NCI-H510A treated with DMSO at 0.1 percent for 48 hours (cell line): ENCODE measurements at places on chromosomes 1 and 21.

DNA sequence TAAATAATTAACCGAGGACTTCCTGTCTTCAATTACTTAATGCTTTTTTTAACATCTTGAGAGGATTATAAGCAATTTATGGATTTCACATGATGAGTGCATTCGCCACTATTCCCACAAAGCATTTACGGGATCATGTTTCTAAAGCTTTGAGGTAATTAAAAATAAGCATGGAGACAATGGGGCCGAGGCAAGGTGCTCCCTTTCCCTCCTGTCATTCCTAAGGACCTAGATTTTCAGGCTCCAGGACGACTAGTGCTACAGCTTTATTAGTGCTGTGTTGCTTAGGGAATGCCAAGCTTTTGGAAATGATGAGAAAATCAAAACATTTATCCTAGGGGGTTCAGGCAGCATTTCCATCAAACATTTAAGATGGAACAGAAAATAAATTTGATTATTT, 209.2 kb downstream of the KCTD3 start:
- no peak for DNase-seq

GRCh38 chr1:206672011-206672688, 12.6 kb upstream of the MAPKAPK2 start:
- no peak for DNase-seq

DNA sequence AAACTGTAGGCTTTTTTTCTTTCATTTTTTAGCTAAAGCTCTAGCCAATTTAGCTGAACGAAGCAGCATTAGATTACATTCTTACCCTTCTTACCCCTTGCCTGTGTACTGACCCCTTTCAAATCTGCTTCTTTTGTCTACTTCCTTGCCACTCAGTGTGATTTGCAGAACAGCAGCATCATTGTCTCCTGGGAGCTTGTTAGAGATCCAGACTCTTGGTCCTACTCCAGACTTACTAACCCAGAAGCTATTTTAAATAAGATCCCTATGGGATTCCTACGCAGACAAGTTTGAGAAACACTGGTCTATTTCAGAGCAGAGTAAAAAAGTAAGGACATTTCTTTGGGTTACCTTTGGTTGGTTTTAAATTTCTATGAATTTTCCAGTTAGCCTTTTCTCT, 13.8 kb downstream of the LRRC39 start:
- DNase-seq = no peak

- no peak for DNase-seq
These were observed 62.5 kb downstream of the TIAM1 start for GRCh38 chr21:31281561-31281960.

DNA sequence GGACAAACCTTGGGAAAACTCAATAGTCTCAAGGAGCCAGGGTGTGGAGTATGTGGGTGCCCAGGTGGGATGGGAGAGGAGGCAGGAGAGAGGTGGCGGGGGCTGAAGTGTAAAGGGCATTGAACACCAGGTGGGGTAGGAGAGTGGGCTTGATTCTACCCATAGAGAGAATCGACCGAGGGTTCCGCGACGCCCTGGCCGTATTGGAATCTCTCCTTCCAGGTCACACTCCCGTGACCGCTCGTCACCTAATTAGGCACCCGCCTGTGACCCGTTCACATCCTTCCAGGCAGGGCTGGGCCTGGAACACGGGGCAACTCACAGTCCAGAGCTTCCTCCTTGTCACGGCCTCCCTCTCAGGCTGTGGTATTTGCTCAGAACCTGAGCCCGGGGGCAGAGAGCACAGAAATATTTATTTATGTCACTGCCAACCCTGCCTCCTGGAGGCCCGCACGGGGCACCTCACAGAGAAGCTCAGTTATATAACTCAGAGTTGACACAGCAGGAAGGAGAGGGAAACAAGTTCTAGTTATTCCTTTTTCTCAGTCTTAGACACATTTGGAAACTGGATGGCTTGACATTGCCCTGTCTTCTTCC, 12.0 kb downstream of the NCMAP start:
- DNase-seq = peak; percentile 27

GRCh38 chr1:65255035-65255655, 54.2 kb upstream of the DNAJC6 start:
- DNase-seq = peak; percentile 85

- no peak for DNase-seq
These were observed 394.2 kb upstream of the LYPLAL1 start for GRCh38 chr1:218779341-218780100.

DNA sequence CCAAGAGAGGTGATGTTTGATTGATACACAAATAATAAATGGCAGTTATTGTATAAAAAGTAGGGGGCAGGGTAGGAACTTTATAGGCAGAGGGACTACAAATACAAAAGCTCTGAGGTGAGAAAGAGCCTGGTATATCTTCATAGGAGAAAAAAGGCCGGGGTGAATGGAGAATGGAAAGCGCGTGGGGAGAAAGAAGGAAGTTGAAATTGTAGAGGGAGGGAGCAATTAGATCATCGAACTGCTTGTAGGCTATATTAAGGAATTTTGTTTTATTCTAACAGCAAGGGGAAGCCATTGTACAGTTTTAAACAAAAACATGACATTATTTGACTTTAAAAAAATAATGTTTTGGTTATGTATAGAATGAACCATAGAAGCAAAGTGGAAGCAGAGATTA, 147.4 kb downstream of the PDE4B start:
- no peak for DNase-seq

GRCh38 chr1:223143537-223144248, 645 bp upstream of the TLR5 start:
- DNase-seq = no peak
